ENCODE measurements at places on chromosomes 6 and 20. TPM values are rescaled to one million over a fixed set of nuclear protein-coding genes. Genes with fewer than 3 reads are reported as not detected.

Gene MYH7B
- total RNA-seq, result 0.11 TPM

Gene SLC18B1
- 14.1 TPM for total RNA-seq

Gene IPCEF1
- not detected for total RNA-seq

Gene GPR63
- 2.8 TPM for total RNA-seq

Gene TREM1
- total RNA-seq, result not detected

Gene GFOD1
- total RNA-seq, result 10.3 TPM

Gene RIMS4
- total RNA-seq, result not detected

Gene TSBP1
- total RNA-seq, result not detected

Gene L3MBTL1
- total RNA-seq, result 4.8 TPM

Data from foreskin keratinocyte (primary cell).